ENCODE measurements at places on chromosomes 7 and 10.

DNA sequence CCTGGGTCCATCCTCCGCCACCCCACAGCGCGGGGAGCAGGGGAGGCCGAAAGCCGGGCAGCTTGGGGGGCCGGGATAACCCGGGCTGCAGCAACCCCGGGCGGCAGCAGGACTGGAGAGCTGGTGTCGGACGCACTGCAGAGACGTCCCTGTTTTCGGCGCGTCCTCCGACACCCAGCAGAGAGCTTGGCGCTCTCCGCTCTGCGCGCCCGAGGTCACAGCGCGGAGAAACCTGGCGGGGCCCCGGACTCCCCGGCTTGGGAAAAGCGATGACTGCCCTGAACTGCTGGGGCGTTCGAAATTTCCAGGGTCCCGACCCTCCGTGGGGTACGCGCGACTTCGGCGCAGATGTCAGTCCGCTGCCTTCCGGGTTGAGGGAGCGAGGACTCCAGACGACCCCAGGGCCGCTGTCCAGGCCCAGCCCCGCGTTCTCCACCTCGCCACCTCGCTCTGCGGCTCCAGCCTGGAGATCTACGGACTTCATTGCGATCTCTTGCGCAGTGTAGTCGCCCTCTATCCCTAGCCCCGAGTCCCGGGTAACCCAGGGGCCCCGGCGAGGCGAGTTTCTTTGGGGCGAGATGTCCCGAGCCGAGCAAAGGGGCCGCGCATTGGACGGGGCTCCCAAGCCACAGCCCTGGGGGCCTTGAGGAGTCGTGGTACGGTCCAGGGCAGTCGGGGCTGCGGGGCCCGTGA, 617 bp upstream of the FOXI2 start:
- no peak for DNase-seq

DNA sequence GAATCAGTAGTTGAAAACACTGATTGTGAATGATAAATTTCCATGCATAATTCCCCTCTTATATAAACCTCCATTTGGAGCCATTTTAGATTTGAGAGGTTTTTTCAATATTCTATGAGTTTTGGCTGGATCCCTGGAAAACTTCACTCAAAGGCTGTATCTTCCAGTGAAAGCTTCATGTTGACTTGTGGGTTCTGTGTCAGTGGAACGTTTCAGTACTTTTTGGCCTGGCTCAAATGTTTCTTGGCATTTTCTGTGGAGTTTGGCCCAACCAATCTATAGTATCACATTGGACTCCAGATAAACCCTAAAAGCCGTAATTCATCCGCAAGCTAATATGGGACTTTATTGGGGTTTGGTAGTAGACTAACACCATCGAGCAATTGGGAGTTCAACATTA, 172.6 kb upstream of the PRPS1L1 start:
- DNase-seq, result no peak

DNA sequence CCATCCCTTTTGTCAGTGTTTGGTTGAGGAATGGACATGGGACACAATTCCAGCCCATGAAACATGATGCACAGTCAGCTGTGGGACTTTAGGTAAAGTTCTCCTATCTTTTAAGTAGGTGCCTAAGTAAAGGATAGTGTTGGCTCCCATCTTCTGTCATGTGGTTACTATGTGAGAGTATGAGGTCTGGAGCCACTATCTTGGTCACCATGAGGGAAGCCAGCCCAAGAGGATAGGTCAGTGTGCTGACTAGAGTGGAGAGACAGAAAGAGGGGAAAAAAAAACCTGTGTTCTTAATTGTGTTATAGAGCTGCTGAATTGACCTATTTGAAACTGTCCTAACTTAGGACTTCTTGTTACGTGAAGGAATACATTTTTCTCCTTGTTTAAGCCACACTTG, 89.7 kb upstream of the NAMPT start:
- DNase-seq, result no peak

- peak; percentile 80 for DNase-seq
Measured at GRCh38 chr7:106346678-106347217, 62.0 kb upstream of the NAMPT start.

GRCh38 chr7:121547544-121548092, 151.5 kb upstream of the FAM3C start:
- DNase-seq, result peak; percentile 42

DNA sequence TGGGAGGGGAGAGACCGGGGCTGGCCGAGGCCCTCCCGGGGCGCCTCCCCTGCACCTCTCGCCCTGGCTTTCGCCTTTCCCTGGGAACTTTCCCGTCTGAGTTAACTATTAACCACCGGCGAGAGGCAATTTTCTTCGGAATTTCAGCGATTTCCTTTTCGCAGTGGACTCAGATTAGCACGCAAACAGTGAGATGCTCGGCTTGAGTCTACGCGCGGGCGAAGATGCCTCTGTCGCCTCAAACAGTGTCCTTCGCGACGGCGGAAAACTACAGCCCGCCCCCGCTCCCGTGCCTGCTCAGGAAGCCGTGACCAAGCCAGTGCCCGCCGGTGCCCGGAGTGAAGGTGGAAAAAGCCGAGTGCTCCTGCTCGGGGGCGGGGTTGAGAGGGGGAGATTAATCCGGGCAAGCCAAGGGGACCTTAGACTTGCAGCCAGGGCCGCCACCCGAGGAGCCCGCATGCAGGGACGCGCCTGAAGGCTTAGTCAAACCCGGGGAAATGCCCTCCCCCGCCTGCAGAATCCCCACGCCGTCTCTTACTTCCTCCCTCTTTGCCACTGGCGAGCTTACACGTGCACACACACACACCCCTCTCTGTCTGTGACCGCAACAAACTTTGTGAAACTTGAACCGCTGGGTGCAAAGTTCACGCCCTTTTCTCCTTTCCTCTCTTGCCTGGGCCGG, 14.5 kb upstream of the PAX2 start:
- no peak for DNase-seq

GRCh38 chr10:12022580-12023257, 19.9 kb downstream of the UPF2 start:
- peak; percentile 10 for DNase-seq

DNA sequence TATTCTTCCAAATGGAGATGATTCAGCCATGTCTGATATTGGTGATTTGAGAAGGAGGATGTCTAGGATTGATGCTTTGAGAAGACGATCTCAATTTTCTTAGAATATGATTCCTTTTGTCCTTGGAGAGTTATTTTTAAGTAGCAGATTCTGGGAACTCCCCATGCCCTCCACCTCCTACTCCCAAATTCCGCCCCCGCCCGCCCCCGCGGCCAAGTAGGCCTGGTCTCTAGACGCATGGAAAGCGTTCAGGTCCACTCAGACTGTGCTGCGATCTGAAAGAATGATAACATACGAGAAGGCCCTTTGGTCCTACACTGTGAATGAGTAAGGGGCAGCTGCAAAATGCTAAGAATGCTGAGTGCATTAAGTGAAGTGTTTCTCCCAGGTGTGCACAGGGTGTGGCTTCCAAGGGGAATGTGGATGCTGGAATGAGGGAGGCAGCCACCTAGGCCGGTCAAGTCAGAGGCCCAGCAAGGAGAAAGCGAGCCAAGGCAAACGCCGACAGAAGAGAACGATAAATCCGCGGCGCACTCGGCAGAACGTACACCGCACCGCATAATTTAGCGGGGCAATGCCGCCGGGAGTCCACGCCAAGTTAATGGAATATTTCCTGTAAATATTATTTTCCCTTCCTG, 142.3 kb downstream of the PRPF18 start:
- no peak for DNase-seq

- DNase-seq, result no peak
Measured at GRCh38 chr7:105877736-105878135, 1.3 kb upstream of the ATXN7L1 start.

- no peak for DNase-seq
Measured at GRCh38 chr7:71488308-71488707, 356.4 kb downstream of the GALNT17 start.

DNA sequence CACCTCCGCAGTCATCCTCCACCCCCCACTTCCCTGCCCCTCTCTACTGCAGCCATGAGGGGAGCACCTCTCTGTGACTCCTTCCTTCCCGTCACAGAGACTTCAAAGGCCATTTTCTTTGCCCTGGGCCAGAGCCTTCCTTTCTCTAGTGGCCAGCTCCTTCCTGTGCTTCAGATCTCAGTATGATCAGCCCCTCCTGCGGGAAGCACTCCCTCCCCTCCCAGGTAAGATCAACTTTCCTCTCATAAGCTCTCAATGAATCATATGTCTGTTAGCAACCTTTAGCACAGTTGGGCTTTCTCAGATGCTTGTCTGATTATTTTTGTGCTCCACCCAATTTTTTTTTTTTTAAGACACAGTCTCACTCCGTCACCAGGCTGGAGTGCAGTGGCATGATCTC, 241.0 kb upstream of the PRSS1 start:
- DNase-seq, result peak; percentile 17

GRCh38 chr7:33640741-33641140, 264.6 kb upstream of the BMPER start:
- DNase-seq, result no peak

DNA sequence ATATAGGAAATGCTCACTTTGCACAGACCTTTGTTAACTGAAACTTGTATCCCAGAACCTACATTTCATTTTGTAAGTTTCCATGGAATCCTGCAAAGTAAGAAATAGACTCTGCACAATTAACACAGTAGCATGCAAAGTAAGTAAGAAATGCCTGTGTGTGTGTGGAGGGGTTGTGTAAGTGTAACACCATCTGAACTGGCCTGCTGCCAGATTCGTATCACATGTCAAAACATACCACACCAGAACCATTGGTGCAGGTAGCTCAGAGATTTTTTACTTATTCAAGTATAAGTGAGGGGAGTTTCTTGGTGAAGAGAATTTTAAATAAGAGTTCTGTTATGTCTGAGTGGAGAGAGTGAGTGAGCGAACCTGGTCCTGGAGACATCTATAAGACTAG, 17.9 kb upstream of the DDX21 start:
- DNase-seq, result no peak

- DNase-seq, result no peak
Measured at GRCh38 chr7:98836811-98837629, 32.8 kb downstream of the TMEM130 start.

GRCh38 chr10:92242910-92243671, 47.8 kb downstream of the CPEB3 start:
- peak; percentile 30 for DNase-seq

DNA sequence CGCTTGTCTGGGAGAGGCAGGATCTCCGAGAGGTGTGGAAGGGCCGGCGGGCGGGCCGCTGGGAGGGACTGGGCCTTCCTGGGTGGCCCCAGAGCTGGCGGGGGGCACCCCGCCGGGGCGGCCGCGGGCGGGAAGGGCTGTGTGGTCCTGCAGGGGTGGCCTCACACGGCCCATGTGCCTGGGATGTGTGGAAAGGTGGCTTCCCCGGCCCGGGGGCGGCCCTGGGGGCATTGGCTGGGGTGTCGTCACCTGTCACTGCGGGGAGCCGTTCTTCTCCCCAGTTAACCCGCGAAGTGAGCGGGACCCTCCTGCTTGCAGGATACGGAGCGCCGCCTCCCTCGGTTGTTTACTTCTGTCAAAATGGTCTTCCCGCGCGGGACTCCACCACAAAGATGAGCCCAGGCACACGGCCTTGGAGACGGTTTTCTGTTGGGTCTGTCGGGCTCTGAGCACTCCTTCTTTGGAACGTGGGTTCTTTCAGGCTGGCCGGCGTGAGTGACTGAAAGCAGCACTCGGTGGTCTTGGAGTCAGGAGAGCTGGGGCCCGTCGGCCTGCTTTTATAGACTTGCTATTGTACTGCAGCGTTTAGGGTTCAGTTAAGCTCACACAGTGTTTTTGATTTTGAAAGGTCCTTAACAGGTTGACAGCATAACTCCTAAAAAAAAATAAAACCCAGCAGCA, 700 bp downstream of the SMC3 start:
- DNase-seq, result no peak

DNA sequence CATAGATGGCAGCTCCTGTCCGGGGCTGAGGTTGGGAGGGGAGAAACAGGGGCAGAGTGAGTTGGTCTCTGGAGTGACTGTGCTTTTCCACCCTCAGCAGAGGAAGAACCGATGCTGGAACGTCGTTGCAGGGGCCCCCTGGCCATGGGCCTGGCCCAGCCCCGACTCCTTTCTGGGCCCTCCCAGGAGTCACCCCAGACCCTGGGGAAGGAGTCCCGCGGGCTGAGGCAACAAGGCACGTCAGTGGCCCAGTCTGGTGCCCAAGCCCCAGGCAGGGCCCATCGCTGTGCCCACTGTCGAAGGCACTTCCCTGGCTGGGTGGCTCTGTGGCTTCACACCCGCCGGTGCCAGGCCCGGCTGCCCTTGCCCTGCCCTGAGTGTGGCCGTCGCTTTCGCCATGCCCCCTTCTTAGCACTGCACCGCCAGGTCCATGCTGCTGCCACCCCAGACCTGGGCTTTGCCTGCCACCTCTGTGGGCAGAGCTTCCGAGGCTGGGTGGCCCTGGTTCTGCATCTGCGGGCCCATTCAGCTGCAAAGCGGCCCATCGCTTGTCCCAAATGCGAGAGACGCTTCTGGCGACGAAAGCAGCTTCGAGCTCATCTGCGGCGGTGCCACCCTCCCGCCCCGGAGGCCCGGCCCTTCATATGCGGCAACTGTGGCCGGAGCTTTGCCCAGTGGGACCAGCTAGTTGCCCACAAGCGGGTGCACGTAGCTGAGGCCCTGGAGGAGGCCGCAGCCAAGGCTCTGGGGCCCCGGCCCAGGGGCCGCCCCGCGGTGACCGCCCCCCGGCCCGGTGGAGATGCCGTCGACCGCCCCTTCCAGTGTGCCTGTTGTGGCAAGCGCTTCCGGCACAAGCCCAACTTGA, 2.7 kb downstream of the REPIN1 start:
- DNase-seq, result no peak

DNA sequence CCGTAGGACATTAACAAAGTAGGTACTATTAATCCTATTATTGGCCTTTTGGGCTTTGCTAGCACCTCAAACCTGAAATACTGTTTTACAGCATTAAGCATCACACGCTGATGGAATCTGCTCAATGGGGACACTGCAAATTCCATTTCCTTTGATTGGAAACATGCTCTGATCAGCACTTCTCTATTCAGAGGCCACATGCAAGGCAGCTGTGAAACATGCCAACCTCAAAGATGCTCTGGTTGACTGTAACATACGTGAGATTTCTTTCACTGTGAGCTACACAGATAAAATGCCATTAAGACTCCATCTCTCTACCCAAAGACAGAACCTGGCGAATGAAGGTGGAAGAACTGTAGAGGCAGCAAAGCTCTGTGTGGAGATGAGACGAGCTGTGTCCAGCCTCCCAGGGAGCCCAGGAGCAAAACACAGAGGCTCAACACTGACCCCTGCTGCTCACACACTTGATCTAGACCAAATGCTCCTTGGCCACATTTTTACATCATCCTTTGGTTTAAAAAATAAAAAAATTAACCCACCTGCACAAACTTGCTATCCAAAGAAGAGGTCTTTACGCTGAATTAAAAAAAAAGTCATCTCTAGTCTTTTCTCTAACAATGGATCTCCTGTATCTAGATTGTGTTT, 8.0 kb downstream of the RSU1 start:
- DNase-seq, result no peak

DNA sequence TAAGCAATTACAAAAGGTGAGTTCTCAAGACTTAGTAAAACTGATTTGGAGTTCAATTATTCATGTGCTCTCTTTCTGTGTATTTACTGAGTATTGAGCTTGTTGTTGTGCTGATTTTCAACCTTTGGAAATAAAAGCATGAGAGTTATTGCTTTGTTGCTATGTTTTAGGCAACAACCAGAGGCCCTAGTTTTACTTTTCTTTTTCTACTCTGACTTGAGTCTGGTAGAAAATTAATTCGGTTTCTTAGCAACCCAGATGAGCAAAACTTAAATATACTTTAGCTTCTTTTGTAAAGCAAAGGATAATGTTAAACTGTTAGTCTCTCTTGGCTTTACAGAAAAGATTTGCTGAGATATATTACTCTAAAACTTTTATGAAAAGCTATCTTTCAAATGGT, 66.4 kb upstream of the SCIN start:
- no peak for DNase-seq

GRCh38 chr10:91520661-91521060, 110.5 kb downstream of the HECTD2 start:
- no peak for DNase-seq

Measured in CD4-positive, alpha-beta memory T cell (primary cell).